Activated T-cell treated with anti-CD3 and anti-CD28 coated beads, Interleukin-2, amount 50 U/mL, for 1 hour (primary cell): ENCODE measurements at places on chromosomes 6 and 20.

DNA sequence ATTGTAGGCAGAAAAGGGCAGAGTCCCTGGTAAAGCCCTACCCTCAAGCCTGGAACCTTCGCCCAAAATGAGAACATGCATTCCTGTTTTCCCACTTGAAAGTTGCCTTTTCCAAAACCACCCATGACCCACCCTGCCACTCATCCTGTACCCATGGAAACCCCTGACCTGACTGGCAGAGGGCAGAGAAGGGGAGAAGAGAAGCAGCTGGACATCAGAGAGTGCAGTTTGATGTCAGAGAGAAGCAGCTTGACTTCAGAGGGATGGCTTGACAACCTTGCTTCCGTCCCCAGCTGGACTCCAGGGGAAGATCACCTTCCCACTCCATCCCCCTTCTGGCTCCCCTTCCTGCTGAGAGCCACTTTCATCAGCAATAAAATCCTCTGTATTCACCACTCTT is 123.6 kb upstream of the SHLD1 start:
- DNase-seq, result no peak

GRCh38 chr6:113597231-113597583 is 259.9 kb upstream of the MARCKS start:
- no peak for DNase-seq

GRCh38 chr6:40543776-40544175 is 43.4 kb downstream of the LRFN2 start:
- DNase-seq, result no peak

GRCh38 chr20:39799366-39799965 is 837.3 kb downstream of the DHX35 start:
- no peak for DNase-seq

GRCh38 chr6:33156561-33156960 is 35.7 kb downstream of the COL11A2 start:
- no peak for DNase-seq

DNA sequence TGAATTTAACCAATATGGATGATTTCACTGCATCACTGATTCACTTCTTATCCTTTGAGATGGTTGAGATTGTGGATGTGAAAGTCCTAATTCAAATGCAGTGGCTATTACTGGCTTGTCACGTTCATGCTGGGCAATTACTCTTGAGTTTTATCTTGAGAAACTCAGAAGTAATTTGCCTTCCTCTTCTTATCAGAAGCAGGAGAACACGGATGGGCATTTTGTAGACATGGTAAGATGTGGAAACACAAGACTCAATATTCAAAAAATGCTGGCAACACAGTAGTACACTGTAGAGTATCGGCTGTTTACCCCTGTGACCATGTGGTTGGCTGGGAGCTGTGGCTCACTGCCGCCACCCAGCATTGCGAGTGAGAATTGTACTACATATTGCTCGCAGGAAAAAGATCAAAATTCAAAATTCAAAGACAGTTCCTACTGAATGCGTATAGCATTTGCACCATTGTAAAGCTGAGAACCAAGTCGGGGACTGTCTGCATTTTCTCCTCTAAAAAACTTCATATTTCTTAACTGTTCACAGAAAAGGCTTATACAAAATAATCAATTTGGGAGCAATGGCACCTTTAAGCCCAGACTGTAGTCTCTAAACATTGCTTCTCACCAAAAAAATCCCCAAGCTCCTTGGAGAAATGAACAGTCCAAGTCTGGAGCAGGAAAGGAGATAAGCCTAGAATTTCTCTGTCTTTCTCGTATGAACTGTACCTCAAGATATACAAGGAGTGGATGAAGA is 61.9 kb upstream of the ELOVL5 start:
- DNase-seq, result peak; percentile 69

DNA sequence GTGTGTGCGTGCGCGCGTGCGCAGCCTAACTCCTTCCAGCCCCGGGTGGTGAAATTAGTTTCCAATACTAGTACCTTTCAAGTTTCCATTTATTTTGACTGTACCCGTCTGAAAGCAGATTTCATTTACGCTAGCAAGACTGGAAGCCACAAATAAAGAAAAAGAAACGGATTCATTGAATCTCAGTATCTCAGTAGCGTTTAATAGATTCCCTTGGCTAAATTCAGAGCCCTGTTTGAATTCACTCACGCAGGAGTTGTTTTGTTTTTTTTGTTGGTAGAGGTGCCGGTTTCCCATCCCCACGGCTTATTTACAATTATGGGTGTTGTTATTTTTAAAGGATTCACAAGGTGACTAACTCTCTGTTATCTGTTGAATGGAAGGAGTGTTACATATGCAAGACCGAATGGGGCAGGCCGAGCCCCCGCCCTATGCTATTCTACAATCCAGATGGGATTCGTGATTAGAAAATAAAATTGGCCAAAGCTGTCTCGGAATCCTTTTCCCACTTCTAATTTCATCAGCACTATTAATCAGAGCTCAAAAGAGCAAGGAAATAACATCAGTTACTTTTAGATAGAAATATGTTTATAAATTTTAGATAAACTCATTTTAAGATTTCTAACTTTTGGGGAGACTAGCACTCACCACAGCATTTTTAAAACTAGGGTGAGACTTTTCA is 2.3 kb upstream of the INSM1 start:
- no peak for DNase-seq
